ENCODE measurements at places on chromosomes 6 and 20. TPM values are rescaled to one million over a fixed set of nuclear protein-coding genes. Genes with fewer than 3 reads are reported as not detected.

DNA sequence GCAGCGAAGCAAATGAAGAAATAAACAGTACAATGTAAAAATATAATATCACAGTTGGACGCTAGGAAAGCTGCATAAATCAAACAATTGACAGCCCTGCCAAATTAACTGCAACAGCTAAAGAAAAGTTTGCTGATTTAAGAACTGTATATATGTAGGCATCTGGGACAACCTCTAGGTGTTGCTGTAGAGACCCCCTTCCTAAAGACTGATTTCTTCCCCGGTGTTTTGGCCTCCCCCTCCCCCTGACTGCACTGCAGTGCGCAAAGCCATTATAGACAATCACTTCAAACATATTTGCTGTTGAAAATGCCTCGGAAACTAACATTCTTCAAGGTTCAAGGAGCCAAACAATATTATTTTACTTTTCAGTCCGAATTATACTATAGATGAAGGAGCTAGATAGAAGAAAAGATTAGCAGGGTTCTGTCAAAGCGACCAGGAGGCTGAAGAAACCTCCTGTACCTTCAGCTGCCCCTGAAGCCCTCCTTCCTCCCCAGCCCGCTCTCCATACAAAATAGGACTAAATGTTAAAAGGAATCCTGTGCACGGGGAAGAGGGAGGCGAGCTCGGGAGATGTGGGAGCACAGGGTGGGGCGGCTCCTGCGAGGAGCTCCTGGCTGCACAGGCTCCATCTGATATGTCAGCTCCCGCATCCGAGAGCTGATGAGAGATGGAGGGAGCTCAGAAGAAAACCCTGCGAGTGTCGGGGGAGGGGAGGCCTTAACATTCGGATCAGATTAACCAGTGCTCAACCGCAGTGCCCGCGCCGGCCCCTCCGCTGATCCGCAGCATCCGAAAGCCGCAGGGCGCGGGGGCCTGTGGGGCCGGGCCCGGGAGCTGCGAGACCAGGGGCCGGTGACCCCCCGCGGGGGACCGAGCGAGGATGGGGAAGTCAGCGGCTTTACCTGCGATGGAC, 822 bp downstream of the ELOVL4 start:
- DNase-seq: peak; percentile 29

DNA sequence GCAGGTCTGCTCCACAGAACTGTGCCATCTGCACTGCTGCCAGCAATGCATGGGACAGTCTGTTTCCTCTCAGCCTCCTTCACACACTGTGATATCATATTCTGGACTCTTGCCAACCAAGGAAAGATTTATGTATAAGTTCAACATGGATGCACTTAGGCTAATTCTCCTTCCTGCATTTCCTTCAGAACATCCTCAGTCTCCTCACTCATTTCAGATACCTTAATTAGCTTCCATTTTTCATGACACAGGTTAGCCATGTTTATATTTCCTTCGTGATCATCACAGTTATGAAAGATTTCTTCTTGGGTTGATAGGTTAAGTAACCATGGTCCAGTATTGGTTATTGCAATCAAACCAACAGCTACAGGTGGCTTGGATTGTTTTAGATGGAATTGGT, 46.4 kb upstream of the DDR1 start:
- DNase-seq: no peak

DNA sequence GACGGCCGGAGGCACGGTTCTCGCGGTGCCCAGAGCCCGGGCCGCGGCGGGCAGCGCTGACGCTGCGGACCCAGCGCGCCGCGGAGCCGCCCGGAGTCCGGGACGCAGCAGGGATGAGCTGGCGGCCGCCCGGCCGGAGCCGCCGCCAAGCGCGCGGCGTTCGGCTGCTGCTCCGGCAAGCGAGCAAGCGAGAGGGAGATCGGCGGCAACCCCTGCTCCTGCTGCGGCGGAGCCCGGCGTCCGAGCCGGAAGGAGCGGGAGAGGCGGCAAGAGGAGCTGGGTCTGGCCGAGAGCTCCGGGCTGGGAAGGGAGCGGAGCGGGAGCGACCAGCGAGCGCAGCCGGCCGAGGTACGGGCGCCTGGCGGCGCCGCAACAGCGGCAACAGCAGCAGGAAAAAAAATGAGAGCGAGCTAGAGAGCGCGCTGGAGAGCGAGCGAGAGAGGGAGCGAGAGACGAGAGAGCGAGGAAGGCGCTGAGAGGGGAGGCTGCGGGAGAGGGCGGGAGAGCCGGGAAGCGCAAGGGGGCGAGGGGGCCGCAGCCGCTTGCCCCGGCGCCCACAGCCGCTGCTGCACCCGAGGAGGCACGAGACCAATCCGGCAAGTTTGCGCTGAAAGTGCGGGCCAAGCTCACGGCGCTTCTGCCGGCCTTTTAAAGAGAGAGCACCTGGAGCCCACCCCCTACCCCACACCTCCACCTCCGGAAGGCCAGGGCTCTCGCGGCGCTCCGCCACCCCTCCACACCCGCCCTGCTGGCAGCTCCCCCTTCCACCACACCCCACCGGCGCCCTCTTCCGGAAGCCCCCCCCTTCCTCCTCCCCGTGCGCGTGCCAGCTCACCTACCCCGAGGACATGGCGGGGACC, 496 bp downstream of the GRM4 start:
- peak; percentile 63 for DNase-seq

- no peak for DNase-seq
Observed at GRCh38 chr20:50244352-50245149, 53.9 kb downstream of the CEBPB start.

GRCh38 chr6:35960187-35960586, 39.3 kb upstream of the SRPK1 start:
- no peak for DNase-seq

DNA sequence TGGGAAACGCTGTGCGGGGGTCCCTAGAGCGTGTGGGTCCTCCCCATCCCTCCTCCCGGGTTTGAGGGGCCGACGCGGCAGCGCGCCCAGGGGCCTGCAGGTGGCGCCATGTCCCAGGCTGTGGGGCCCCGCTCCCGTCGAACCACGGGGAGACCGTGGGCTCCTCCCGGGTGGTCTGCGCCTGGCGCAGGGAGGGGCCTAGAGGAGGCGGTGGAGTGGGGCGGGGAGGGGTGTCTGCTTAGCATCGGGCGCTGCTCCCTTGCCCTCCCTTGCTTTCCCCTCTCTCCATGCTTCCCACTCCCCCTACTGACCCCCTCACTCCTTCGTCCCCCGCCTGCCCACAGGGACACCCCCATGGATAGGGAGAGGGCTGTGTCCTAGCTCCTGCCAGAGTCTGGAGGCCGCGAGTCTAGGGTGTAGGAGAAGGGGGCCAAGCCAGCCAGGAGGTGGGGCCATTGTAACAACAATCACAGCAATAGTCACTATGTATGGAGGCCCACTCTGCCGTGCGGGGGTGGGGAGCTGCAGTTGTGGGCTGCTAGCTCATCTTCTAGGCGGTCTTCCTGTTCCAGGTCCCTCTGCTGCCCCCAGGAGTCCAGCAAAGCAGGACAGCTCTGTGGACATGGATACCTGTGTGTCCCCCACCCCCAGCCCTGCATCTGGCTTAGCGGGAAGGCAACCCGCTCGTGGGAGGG, 51.7 kb downstream of the CHMP4B start:
- DNase-seq: no peak

DNA sequence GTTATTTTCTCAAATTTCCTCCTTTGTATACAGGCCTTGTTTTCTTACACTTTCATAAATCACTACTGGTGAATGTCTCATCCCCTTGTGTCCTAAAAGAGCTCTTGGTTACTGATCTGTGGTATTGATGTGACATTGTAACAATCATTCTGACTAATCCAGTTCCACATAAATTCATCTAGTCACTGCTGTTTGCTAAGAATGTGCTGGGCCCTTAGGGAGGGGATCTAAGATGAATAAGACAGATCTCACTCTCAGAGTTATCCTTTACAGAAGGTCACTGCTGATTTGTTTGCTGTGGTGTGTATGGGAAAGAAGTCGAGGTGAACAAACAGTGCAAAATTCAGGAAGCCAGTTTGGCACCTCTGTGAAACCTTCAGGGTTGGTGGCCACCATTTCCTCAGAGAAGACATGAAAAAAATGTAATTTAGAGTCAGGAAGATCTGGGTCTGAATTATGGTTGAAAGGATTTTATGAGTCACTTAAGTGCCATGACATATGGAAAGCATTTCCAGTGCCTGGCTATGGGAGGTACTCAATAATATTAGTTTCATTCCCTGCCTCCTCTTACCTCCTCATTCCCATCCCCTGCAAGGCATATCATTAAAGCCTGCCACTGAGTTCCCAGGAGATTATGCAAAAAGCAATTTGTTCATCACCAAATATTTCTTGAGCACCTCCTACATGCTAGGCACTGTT, 121.8 kb downstream of the COL9A1 start:
- DNase-seq: no peak

DNA sequence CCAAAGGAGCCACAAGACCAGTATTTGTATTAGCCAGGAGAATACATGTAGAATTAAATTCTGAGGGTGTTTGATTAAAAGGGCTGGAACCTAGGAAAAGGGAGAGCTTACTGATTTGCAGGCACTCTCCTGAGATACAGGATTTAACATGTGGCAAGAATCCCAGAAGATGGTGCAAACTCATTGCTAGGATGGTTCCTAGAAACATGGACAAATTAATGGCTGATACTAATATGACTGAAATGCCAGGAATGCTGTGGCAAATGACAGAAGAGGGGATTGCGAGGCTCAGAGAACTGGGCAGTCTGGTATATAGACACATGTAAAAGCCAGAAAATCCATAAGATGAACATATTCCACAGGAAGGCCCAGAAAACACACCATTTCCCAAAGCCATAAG, 118.1 kb downstream of the RWDD2A start:
- no peak for DNase-seq

GRCh38 chr20:13676682-13677081, 38.0 kb upstream of the TASP1 start:
- no peak for DNase-seq

Gene RSPH9
- not detected for total RNA-seq

Gene LPA
- not detected for total RNA-seq

Gene PKHD1
- total RNA-seq: 4.2 TPM

All from Caki2 (cell line).